LoVo (cell line): ENCODE measurements at places on chromosomes 2 and 18.

GRCh38 chr2:109059474-109060165 is 69.4 kb upstream of the SH3RF3 start:
- DNase-seq = no peak

DNA sequence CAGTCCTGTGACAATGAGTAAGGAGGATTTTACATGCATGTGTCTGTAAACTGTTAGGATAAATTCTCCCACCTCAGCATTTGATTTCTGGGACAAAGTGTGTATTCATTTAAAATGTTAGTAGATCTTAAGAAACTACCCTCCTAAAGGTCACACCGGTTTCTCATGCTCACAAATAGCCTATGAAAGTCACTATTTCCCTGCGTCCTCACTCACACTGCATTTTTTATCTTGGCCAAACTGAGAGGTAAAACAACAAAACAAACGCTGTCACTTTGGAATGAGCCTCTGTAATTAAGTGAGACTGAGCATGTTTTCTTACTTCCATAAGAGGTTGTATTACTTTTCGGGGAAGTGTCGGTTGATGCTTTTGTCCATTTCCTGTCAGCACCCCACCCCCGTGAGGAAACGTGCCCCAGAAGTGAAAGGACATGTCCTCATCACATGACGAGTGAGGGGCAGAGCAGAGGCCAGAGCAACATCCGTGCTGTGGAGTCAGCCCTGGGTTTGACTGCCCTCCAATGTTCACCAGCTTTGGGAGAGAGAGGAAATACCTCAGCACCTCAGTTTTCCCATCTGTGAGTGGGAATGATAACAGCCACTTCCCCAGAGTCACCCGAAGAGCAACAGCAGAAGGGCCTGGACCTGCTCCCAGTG is 3.1 kb downstream of the GYPC start:
- no peak for DNase-seq

- DNase-seq = no peak
These were observed 77.2 kb downstream of the CD28 start for GRCh38 chr2:203783496-203784203.

GRCh38 chr2:40740419-40740818 is 288.5 kb upstream of the SLC8A1 start:
- DNase-seq = no peak

DNA sequence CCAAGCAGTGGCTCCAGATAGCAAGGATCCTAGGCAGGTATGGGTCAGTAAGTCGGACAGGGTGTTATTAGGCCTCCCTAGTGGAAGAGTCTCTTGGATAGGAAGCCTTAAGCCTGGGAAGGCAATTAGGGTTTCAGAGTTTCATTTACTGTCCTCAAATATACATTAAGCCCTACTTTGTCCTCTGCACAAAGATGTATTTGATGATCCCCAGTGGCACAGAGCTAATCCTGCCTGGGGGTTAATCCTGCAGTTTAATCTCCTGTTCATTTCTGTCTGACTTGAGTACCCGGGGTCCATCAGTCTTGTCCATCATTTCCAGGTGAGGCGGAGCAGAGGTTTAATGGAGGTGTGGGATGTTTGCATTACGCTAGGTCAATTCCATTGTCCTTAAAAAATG is 62.0 kb downstream of the MTCL1 start:
- no peak for DNase-seq

GRCh38 chr2:30756051-30756719 is 51.1 kb downstream of the CAPN13 start:
- DNase-seq = no peak

DNA sequence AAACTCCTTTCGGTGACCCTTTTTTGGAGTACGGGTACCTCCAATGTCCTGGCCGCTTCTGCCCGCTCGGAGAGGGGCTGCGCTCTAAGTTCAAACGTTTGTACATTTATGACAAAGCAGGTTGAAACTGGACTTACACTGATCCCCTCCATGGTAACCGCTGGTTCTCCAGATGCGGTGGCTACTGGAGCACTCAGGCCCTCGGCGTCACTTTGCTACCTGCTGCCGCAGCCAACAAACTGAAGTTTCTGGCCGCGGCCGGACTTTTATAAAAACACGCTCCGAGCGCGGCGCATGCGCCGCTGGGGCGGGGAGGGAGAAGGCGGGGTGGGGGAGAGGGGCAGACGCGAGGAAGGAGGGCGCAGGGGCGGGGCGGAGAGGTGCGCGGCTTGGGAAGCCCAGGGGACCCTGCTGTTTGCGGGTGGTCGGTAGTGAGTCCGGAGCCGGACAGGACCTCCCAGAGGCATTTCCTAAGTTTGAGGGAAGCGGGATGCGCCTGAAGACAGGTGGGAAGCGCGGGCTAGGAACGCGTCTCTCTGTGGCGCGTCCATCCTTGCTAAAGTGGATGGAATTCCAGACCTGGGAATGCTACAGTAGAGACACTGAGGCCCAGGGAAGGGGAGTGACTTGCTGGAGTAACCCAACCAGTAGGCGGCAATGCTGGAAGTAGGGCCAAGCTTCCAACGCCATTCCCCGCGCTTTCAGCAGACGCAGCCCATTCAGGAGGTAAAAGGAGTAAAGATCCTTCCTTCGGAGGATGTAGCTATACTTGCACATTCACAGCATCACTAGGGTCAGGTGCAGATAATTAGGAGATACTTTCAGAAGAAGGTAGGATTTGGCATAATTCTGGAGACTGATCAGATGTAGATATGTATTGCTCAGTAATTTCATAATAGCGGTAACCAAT is at the start of gene CXCR4:
TSS of gene CXCR4 (minus strand) at position 241 of the 910 bp plus-strand sequence. CDS start at position 152, 89 bp downstream.
- peak; percentile 56 for DNase-seq
